ENCODE measurements at places on chromosomes 13 and 19.

GRCh38 chr13:101231751-101232428, 184.4 kb downstream of the NALCN start:
- DNase-seq: no peak

DNA sequence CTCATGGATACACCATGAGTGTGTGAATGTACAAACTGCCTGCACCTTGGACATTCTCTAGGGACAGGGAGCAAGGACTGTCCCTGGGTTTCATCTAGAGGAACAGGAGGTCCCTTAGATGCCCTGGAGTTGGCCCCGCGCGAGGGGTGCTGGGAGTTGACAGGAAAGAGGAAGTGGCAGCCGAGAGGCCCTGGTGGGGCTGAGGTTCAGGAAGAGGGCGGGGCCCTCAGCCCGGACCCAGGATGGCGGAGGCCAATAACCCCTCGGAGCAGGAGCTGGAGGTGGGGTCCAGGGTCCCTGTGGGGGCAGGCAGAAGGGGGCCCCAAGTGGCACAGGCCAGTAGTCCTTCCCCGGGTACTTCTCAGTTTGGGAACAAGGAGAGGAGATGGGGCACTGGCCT, 6.9 kb downstream of the PKN1 start:
- no peak for DNase-seq

GRCh38 chr13:99572921-99573320, 71.6 kb downstream of the TM9SF2 start:
- peak; percentile 10 for DNase-seq

- no peak for DNase-seq
Measured at GRCh38 chr13:93398167-93399035, 171.8 kb downstream of the GPC6 start.

DNA sequence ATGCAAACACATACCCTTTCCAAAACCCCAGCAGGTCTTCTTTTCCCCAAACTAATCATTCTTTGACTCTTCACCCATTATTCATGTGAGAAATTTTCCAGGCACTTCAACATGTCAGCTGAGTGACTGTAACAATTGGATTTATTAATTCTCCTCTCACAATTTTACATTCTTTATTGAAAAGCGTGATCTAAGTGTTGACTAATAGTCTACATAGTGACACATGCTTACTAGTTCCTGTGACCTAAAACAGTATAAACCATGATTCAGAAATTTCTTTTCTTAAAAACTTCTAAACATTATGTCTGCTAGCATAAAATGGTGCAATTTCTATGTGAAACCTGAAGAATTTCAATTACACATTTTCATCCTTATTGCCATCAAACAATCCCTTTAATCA, 532.3 kb downstream of the GPC5 start:
- no peak for DNase-seq

GRCh38 chr13:26956522-26957142, 196.0 kb upstream of the GPR12 start:
- DNase-seq: no peak

- DNase-seq: no peak
Measured at GRCh38 chr13:69391756-69392155, 715.9 kb upstream of the ATXN8OS start.

DNA sequence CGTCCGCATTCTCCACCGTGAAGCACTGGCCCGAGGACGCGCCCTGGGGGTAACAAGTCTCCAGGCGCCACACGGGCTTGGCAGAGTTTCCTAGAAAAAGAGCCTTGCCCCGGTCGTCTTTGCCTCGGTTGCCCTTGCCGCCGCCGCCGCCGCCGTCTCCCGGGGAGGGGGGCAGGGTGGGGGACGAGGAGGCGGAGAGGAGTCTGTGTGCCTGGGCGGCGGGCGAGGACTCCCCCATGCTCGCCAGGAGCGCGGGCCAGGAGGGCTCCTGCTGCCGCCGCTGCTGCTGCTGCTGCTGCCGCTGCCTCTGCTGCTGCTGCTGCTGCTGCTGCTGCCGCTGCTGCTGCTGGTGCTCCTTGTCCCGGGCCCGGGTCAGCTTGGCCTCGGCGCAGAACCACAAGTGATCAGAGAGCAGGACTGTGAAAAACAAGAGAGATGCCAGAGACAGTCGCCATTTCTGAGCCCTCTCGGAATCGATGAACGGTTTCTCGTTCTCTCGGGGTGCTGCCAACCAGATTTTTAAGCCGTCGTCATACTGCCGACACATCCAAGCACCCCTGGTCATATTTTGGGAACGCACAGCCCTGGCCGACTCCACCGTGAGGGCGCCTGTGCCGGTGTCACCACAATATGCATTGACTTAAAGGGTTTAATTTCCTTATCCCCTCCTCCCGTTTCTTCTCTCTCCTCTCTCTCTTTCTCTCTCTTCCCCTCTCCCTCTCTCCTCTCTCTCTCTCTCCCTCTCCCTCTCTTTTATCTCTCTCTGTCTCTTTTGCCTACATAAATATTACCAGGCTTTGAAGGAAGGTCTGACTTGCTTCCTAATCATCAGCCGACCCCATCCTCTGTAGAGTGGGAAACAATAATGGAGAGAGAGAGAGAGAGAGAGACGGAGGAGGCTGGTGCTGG, 349.1 kb downstream of the LIG4 start:
- DNase-seq: no peak

GRCh38 chr19:27750391-27751043, 1462.4 kb downstream of the UQCRFS1 start:
- DNase-seq: no peak

DNA sequence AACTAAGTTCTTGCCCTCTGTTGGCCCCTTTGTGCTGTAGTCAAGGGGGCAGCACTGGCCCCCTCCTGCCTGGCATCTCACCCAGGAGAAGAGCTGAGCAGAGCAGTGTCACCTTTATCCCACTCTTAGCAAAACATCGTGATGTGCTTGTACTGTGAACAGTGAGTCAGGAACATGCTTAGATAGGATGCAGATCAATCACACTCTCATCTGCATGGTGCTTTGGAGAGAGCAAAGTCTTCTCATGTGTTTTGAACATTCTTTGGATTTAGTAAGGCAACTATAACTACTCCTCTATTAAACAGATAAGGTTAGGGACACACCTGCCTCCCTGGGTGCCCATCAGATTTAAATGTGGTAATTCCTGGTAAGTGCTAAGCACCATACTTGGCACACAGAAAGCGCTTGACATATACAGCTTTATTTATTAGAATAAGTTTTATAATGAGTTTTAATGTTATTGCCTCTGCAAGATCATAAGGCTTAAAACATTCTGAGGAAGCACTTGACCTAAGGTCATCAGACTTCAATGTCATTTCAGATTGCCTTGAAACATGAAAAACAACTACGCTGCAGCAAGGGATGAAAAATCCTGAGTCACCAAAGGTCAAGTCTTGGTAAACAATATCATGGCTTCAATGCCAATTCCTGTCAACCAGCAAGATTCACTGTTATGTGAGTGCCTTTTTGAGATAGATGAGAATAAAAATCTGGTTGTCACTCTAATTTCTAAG, 82.4 kb upstream of the IRS2 start:
- DNase-seq: no peak

GRCh38 chr19:32339988-32340874, 5.2 kb upstream of the ZNF507 start:
- DNase-seq: peak; percentile 38

- no peak for DNase-seq
Measured at GRCh38 chr19:51364200-51365106, 1.7 kb downstream of the ETFB start.

GRCh38 chr13:112781881-112782361, 92.1 kb downstream of the ATP11A start:
- DNase-seq: peak; percentile 0

Data from NCI-H446 treated with DMSO at 0.1 percent for 48 hours (cell line).